Activated T-cell treated with anti-CD3 and anti-CD28 coated beads, Interleukin-2, amount 50 U/mL, for 72 hours (primary cell): ENCODE measurements at places on chromosomes 16 and 17.

DNA sequence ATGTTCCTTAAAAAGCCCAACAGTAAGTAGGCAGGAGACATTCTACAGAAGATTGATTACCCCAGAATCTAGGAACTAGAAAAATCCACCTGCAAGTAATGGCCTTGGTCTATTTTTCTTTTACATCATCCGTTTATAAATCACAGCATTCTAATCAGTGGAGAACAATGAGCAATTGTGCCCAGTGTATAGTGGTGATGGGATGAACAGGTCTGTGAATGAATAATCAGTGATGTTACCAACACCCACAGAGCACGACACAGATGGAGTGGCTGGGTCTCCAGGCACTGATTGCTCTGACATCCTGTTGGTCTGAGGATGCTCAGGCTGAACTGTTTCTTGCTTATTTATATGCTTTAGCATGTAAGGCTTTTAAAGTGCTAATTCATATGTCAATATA, 1251.2 kb upstream of the CDH8 start:
- DNase-seq = no peak

DNA sequence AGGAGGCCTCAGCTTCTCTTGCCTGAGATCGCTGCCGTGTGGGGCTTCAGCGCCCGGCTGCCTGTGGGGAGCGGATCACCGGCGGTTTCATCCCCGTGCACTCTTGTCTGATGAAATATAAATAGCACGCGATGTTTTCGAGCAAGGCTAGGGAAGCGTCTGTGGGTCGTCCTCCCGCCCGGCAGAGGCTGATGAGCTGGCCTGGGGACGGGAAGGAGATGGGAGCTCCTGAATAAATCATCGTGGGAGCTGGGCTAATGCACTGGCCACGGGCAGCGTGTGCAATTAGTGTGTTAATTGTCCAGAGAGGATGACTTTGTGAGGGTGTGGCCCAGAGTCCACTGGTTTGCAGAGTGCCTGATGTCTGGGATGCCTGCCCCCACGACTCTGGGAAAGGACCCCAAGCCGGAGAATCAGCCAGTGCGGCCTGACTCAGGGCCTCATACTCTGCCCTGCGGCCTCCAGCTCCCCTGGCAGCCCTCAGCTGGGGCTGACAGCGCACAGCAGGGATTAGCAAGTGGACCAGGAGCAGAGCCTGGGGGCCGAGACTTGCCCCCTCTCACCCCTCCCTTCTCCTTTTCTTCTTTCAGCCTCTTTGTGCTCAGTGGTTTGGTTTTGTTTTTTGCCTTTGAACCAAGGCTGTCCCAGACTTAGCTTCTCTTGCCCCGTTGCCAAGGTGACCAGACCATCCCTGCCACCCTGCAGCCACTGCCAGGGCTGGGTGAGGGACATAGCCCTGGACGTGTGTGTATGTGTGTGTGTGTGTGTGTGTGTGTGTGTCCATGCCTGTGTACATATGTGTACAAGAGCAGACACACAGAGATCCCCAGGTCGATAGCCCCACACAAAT, 21.4 kb downstream of the KCNJ12 start:
- no peak for DNase-seq

DNA sequence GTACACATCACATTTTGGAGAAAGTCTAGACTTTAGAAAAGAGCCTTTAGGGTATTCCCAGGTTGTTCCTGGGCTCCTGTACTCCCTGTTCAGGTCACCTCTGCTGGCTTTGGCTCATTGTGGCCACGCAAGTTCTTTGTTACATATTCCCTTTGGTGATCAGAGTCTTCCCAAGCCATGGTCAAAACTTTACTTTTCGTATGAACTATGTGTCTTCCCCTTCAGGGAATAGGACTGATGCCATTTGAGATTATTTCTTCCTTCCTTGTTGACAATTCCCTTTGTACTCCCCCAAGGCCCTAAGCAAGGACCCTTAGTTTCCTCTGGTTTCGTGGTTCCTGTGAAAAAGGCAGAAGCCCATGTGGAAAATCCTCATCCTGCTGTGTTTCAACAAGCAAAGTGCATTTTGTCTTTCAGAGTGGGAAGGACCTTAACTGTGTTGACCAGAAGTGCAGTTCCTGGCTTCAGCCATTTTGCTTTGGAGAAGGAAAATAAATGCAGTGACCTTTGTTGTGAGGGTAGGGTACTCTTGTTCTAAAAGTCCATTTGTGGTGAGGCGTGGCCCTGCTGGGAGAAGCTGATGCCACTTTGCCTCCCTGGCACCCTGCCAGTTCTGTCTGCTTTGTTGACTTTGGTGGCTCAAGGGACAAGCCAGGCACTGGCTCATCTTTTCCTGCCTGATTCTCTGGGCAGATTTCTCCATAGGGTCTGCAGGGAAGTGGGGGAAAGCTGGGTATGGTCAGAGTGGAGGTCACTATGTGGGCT, 55.1 kb downstream of the ZNRF1 start:
- DNase-seq = no peak

- peak; percentile 38 for DNase-seq
Observed at GRCh38 chr17:28612936-28613872, 781 bp downstream of the RSKR start.
